NCI-H774 (cell line): ENCODE measurements at places on chromosomes 16 and 17.

DNA sequence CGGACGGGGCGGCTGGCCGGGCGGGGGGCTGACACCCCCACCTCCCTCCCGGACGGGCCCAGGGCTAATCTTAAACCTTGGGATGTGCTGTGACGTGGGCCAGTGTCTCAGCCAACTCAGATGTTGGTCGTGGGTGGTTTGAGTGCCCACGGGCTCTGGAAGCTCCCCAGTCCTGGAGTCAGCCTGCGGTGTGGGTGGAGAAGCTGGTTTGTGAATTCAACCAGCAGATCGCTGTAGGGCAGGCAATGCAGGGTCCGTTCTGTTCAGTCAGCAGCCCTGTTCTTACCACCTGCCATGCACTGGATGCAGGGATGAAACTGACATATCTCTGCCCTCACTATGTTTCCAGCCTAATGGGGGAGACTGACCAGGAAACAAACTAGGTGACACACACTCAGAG, 8.0 kb upstream of the ZNF500 start:
- DNase-seq = no peak

- DNase-seq = no peak
Measured at GRCh38 chr16:57381791-57382534, 9.7 kb downstream of the CX3CL1 start.

DNA sequence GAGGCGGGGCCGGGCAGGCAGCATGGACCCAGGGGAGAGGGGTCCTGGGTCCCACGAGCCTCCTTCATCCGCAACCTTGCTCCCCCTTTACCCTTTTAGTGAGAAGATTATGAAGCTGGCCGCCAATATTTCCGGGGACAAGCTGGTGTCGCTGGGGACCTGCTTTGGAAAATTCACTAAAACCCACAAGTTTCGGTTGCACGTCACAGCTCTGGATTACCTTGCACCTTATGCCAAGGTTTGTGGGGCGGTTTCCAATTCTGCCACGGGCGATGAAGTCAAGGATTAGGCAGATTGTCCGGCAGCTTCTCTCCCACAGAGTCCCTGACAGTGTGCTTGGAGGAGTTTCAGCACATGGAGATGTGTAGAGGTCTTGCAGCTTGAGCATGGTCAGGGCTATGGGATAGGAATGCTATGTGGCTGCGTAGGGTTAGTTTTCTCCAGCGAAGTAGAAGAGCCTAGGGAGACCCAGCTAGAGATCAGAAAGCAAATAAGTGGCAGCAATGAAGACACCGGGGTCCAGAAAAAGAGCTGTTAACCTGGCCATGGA, 598 bp downstream of the NIP7 start:
- no peak for DNase-seq

DNA sequence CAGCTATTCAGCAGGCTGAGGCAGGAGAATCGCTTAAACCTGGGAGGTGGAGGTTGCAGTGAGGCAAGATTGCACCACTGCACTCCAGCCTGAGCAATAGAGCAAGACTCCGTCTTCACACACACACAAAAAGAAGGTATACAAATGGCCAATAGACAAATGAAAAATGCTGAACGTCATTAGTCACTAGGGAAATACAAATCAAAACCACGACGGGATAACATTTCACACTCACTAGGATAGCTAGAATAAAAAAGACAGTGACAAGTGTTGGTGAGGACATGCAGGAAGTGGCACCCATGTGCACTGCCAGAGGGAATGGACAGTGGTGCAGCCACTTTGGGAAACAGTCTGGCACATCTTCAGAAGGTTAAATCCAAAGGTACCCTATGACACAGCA, 172.9 kb downstream of the FTO start:
- DNase-seq = no peak

DNA sequence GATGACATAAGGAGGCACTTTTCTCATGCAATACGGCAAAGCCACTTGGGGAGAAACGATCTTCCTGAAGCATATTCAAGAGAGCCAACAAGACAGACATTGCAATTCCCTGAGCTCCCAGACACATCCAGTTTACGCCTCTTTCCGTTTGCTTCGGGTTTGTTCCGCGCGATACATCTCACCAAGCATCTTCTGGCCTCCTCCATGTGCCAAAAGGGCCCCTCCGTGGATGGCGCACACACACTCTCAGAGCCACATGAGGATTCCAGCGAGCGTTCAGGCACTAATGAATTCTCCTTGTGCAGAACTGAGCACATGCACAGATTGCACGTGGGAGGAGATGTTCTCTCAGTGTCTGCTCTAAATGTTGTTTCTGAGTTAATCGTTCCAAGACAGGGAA, 146.7 kb upstream of the SHISA6 start:
- no peak for DNase-seq

DNA sequence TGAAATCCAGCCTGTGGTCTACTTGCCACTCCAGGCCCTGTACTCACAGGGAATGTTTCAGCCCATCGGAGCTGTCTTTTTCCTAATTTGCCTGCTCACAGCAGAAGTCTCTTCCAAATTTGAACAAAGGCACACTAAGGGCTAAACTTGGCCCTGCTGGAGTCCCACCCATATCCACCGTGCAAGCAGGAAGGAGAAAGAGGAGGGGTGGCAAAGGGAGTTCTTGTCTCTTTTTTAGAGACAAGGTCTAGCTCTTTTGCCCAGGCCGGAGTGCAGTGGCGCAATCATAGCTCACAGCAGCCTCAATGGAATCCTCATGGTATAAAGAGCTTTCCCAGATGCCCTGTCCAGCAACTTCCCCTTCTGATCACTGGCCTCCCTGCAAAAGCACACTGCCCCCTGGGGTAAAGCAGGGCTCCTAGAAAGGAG, 2.7 kb upstream of the PRM1 start:
- no peak for DNase-seq

- DNase-seq = no peak
Measured at GRCh38 chr17:49434821-49435670, 20.4 kb upstream of the PHB1 start.

DNA sequence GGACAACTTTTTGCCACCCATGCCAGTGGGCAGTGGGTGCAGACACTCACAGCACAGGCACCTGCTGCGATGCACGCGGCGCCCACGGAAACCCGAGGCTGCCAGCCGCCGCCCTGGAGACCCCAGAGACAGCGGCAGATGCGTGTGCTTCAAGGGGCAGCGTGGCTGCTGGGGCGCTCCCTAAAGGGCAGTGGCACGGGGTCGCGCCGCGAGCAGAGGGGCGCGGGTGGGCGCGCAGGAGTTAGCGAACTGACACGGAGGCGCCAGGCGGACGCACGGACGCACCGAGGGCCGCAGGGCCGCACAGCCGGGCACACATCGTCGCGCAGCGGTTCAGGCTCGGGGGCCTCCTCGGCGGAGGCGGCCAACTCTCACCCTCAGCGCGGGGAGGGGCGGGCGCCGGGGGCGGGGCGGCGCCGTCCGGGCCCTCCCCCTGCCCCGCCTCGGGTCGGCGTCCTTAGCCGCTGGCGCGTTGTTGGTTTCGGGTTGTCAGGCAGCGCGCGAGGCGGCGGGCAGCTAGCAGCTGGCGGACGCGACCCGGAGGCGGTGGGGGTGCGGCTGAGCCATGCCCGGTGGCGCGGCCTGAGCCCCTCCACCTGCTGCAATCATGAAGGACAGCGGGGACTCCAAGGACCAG, at the start of gene KIF19:
KIF19 (plus strand) TSS at position 484 of the 637 bp plus-strand sequence; CDS start at position 608, 124 bp downstream.
- DNase-seq = peak; percentile 80

- DNase-seq = no peak
Measured at GRCh38 chr16:56019274-56019673, 144.1 kb upstream of the CES5A start.

- peak; percentile 79 for DNase-seq
Measured at GRCh38 chr17:78933959-78934568, 8.9 kb upstream of the TIMP2 start.

- DNase-seq = no peak
Measured at GRCh38 chr17:60610473-60610872, 10.5 kb downstream of the PPM1D start.

GRCh38 chr16:56974549-56975300, 13.0 kb downstream of the CETP start:
- DNase-seq = no peak

GRCh38 chr16:85259832-85260167, 147.5 kb upstream of the CIBAR2 start:
- DNase-seq = no peak

DNA sequence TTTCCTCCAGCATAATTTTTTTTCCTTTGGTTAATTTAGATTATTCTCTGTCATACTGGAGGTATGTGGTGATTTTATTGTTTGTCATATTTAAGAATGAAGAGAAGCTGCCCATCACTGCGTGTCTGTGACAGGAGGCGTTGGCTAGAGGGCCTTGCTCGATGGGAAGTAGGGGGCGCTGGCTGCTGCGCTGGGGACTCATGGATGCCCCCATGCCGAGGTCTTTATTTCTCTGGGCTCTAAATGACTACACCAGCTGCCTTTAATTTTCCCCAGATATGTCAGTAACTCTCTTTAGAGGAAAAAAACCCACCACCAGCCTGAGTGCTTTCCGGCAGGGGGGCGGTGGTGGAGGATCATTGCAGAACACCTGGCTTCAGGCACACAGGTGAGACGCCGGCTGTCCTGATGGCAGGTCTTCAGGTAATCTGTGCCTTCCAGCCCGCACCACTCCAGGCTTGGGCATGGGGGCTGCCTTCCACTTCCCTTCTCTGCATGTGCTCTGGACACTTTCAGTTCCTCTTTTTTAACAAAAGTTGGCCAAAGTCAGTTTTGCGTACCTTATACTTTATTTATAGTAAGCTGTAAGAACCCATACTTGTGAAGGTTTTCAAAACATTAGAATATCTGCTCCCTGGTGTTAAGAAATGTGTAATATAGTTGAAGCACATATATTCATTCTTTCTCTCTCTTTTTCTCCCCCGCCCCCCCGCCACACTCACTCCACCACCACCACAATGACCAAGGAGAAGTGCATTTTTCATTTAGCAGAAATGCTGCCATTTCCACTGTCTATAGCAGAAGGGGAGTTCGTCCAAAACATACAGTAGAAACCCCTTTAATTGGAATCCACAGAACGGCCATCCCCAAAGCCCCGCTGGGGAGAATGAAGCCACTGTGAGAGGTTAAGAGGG, 192.7 kb downstream of the RPTOR start:
- no peak for DNase-seq

DNA sequence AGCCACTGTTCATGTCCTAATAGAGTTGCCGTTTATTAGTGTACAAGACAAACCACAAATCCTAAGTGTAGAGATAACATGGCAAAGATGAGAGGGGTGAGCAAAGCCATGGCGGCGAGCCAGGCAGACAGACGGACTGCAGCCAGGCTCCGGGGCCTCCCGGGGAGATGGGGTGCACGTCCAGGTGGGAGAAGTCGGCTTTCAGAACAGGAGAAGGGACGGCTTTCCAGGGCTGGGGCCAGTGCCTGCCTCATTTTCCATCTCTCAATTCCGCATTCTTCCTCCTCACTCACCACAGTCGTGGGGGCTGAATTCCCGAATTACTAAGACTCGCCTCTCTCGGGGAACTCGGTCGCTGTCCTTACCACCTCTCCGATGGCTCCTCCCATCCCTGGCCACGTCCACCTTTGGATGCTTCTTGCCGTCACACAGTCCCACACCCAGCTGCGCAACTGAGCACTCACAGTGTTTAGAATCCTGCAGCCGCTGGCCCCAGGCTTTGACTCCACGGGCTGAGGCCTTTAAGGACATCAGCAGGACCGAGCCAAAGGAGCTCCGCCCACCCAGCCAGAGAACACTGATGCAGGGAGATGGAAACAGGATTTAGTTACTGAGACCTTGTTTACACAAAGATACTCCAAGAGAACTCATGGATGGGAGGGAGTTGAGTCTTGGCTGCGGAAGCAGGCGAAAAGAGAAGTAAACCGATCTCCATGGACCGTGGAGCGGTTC, 59.7 kb downstream of the RNF112 start:
- DNase-seq = no peak

DNA sequence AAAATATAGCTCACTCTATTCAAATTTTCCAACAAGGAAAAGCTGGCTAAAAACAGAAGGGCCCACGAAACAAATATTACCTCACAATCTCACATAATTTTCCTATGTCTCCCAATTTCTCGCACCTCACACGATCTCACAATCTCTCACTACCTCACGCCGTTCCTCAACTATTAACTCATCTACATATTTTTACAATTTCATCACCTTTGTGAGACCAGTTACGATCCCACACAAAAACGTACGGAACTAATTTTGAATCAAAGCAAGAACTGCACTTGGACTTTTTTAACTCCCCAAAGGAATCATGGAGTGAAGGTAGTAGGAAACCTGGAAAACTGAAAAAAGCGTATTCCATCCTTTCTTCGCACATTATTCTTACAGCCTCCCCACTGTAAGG, 1.1 kb downstream of the CBX1 start:
- no peak for DNase-seq

- DNase-seq = no peak
Measured at GRCh38 chr16:64870859-64871258, 251.0 kb downstream of the CDH11 start.

DNA sequence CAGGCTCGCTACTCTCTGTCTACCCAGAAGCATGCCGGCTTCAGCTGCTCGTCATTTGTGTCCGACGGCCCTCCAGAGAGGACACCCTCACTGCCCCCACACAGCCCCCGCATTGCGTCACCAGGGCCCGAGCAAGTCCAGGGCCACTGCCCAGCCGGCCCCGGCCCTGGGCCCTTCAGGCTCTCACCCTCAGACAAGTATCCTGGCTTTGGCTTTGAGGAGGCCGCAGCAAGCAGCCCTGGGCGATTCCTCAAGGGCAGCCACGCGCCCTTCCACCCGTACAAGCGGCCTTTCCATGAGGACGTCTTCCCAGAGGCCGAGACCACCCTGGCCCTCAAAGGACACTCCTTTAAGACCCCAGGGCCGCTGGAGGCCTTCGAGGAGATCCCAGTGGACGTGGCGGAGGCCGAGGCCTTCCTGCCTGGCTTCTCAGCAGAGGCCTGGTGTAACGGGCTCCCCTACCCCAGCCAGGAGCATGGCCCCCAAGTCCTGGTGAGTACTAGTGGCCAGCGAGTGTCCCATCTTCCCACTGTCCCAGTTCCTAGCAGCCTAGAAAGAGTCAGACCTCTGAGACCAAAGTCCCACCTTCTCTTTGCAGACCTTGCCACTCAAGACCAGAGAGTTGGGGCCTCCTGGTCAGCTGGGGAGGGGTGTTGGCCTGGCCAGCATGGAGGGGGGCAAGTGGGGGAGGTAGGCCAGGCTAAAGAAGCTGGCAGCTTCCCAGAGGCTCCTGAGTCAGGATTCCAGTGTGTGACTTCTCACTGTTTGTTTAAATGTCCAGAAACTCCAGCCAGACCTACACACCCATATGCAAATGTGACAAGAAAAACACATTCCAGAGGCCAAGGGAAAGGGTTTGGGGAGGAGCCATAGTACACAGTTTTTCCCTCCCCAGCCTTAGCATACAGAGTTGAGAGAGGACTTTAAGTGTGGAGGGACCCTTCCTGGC, 18.6 kb downstream of the FOXN1 start:
- no peak for DNase-seq

- no peak for DNase-seq
Measured at GRCh38 chr16:10871157-10871991, 5.6 kb upstream of the CIITA start.

DNA sequence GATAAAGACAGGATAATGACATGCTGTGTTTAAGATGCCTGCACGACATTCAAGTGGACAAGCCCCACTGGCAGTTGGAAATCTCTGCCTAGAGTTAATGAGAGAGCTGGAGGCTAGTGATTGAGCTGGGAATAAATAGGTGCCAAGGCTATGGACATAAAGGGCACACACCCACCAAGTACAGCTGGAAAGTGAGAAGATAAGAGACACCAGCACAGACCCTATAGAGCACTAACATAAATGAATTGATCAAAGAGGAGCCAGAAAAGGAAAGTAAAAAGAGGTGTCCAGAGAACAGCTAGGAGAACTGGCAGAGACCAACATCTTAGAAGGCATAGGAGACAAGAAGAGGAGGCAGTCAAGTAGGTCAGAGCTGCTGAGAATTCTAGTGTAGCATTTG, 101.2 kb downstream of the YPEL2 start:
- no peak for DNase-seq
